ENCODE measurements at places on chromosomes 1 and 21.

DNA sequence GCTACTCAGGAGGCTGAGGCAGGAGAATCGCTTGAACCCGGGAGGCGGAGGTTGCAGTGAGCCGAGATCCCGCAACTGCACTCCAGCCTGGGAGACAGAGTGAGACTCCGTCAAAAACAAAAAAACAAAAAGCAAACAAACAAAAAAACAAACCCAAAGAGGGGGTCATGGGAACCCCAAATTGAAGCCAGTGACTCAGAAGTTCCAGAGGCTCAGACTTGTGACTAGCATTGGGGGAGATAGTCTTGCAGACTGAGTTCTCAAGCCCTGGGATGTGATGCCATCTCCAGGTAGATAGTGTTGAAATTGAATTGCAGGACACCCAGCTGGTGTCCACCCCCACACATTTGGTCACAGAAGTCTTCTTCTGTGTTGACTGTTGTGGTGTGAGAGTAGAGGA is 24.9 kb upstream of the ENO1 start:
- peak; percentile 21 for DNase-seq

DNA sequence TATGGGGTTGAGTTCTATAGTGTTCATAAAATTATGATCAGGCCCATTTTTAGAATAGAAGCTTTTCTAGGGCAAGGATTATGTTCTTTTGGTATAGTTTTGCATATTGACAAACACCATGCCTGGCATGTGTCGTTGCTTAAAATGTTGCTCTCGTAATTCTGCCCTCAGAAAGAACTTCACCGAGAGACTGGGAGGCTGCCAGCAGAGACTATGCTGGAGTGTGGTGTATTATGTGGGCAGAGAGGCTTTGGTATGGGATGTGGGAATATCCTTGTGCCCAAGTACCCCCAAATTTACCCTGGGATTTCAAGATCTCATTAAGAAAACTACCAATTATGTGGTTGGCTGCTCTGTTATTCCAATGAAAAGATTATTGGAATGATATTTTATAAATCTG is 27.9 kb downstream of the PGM1 start:
- DNase-seq, result no peak

GRCh38 chr1:86499987-86500593 is 31.4 kb downstream of the CLCA1 start:
- DNase-seq, result no peak

DNA sequence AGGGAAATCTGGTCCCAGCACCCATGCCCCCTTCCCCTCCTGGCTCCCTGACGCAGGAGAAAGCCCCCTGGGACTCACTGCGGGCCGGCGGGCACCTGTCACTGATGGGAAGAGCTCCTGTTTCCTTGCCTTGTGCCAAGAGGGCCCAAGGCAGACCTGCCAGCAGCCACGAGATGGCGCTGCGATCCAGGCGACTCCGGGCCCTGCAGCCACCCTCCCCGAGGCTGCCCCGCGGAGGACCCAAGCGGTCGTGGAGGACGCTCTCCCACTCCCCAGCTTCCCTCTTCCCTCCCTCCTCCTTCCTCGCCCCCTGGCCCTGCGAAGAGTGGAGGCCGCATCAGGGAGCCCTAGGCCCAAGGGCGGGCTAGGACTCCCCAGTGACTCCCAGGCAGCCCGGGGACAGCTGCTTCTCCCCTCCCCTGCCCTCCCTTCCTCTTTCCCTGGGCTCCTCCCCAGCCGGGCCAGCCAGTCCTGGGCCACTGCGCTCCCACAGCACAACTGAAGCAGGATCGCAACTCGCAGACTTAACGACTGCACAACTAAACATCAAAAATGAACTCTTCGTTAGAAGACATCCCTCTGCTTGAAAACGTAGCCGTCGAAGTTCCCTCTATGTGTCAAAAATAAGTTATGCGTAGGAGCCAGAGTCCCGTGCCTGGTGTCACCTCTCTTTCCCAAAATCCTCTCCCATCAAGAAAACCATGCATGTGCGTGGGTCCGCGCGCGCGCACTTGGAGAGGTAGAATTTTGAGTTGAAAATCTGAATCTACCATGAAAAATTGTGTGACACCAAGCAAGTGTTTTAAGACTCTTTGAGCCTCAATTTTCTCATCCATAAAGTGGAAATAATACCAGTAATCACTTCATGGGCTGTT is 34.2 kb downstream of the BATF3 start:
- peak; percentile 70 for DNase-seq

DNA sequence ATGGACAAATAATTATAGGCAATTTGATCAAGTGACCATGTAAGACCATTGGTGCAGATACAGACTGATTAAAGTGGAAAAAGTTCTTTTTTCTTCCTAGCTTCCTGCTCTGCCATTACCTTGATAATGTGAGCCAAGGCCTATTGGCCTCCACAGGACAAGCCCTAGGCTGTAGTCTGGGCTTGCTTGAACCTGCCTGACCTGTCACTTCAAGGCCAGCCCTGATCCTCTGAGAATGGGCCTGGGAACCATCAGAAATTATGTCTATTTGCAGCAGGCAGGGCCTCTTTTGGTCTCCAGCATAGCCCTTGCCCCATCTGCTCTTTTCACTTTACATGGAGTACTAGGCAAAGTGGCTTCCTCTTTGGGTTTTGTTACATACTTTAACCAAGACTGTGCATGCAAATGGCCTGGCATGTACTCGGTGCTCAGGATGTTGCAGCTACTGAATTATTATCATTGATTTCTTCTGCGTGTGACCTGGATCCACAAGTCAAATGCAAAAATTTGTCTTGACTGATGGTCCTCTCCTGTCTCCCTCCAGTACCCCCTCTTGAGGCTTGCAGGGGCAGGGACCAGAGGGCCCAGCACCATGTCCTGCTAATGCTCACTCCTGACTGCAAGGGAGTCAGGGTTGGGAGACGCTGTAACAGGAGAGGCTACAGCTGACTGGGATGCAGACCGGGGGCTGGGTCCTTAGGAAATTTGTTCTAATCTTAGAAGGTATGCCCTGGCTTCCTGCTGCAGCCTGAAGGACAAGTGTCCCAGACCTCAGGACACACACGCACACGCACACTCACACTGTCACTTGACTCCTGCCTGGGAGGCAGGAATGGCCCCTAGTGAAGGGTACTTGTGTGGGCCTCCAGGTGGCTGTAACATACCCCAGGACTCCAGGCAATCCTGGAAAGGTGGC is 39.4 kb downstream of the RCSD1 start:
- no peak for DNase-seq

DNA sequence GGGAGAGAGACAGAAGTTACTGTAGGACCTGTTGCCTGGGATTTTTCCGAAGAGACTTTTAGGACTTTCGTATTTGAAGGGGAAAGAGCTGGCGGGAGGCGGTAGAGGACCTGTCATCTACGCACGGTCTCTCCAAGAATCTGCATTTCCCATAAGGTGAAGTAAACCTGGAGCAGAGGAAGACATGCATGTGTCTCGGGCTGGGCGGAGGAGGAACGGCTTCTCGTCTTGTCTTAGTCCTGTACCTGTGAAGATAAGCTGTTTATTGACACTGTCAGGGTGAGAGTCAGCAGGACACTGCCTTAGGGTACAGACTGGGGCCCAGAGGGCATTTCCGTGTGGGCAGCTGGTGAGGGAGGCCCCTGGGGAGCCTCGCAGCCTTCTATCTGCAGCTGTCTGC is 123.4 kb upstream of the COL6A1 start:
- DNase-seq, result no peak

DNA sequence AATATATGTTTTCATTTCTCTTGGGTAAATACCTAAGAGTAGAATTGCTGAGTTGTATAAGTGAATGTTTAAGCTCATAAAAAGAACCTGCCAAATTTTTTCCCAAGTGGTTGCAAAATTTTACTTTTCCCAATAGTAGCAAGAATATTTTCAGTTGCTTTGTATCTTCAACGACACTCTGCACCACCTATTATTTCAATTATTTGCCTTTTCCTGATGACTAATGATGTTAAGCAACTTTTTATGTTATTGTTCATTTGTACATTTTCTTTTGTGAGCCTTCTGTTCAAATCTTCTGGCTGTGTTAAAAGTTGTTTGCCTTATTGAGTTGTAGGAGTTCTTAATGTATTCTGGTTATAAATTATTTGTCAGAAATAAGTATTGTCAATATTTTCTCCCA is 299.1 kb upstream of the NRIP1 start:
- DNase-seq, result no peak

DNA sequence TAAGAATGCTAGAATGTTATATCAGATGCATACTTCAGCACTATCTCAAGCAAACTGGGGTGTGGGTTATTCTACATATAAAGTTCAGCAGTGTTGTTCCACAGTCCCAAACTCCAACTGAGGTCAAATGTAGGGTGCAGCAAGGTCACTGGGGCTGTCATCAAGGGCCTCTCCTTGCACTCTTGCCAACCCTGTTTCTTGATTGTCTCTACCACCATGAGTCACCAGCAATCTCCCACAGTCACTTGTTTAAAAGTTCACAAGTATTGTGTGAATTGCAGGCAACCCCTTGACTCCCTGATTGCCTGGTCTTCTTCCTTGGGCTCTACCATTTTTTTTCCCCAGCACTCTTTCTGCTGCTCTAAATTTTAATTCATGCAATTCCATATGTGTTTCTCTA is 10.6 kb downstream of the METTL18 start:
- DNase-seq, result no peak

DNA sequence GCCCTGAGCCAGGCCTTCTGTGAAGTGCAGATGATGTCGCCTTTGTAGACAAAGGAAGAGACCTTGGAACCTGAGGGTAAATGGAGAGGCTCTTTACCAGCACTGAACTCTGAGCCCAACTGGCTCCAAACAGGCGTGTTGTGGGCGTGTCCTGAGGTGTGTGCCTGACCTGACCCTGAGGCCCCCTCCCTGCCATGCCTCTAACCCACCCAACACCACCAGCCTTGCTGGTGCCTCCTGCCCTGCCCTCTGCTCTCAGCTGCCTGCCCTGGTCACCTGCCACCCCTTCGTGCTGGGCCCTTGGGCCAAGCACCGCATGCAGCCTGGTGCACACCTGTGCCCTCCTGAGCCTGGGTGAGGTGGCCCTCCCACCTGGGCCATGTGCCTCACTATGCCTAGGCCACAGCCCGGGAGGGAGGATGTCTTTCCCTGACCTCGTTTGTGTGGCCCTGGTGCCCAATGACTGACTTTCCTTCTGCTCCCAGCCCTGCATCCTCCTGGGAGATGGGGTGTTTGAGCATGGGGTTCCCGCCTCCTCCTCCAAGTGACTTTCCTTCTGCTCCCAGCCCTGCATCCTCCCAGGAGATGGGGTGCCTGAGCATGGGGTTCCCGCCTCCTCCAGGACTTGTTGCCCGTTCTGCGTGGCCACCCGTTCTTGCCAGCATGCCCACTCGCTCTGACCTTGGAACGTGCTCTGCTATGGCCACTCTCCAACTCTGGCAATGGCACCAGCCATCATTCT is 157.0 kb downstream of the PCBP3 start:
- no peak for DNase-seq

- no peak for DNase-seq
Observed at GRCh38 chr1:178938101-178938958, 67.5 kb upstream of the ANGPTL1 start.

DNA sequence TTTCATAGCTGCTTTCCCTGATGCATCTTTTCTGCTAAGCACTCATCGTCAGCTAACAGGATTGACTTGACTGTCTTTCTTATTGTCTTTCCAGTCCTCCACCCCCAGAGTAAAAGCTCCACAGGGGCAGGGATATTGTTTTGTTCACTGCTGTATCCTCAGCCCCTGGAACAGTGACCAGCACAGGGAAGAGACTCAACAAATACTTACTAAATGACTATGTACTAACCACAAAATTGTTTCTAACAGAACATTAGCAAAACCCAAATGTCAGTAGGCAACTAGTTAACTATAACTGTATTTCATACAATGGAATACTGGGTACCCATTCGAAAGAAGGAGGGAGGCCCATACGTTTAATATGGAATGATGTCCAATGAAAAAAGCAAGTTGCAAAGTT is 53.0 kb downstream of the BCAR3 start:
- no peak for DNase-seq

DNA sequence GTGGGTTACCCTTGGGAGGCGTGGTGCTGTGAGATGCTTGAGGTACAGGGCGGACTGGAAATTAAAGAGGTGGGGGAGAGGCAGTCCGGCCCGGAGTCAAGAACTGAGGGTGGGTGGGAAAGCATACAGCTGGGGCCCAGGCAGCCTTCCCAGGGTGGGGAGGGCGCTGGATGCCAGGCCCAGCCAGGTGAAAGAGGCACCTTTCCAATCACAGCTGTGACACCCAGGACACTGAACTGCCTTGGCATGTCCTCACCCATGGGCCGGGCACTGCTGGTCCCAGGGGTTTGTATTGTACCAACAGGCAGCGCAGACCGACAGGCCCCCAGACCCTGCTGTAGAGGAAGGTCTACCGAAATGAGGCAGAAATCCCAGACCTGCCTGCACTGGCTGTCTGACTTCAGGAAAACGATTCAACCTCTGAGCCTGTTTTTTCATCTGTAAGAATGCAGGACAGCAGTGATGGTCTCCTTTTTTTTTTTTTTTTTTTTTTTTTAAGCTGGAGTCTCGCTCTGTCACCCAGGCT is 9.1 kb downstream of the SLC30A2 start:
- DNase-seq, result no peak

DNA sequence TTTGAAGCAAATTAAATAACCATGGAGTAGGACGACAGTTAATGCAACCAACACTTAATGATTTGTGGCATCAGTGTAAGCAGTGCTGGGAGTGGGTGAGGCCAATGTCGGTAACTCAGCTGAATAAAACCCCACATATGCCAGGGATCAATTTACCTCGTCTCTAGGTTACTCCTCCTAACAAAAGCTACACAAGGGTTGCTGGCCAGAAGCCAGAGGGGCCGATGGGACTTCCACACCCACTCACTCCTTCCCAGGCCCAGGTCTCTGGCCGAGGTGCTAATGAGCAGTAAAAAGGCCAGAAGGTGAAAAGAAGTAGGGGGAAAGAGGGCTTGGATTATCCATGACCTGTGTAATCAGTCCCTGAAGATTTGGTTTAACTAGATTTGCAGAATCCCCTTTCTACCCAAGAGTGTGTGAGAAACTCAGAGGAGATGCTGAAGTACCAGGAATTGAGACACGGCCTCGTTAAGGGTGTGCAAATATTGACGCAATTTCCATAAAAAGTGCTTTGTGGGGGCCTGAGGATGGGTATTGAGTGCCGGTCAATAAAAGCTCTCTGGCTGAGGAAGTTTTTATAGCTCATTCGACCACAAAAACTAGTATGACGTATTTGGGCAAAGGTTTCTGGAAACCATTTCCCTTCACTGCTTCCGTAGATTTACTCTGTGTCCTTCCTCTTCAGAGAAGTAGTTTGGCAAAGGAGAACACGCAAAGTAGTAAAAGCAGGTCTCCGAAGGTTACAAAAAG is 145.5 kb downstream of the TBX15 start:
- DNase-seq, result no peak

DNA sequence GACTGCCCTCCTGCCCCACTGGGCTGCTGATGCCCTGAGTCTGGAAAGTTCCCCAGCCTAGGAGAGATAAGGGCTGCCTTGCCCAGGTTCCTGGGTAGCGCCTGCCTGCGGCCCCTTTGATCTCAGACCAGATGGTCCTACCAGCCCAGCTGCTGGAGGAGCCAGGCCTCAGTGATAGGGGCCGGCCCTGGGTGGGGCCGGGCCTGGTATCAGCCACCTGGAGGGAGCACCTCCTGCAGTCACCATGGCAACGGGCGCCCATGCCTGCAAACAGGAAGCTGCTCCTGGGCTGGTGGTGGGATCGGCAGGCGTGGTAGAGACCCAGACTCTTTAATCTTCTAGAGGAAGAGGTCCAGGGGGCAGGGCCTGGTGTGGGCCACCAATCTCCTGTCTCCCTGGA is 119.7 kb upstream of the WNT4 start:
- DNase-seq, result no peak

- no peak for DNase-seq
Observed at GRCh38 chr1:54257346-54257620, 57.3 kb downstream of the MRPL37 start.
